ENCODE measurements at places on chromosomes 5 and 9.

DNA sequence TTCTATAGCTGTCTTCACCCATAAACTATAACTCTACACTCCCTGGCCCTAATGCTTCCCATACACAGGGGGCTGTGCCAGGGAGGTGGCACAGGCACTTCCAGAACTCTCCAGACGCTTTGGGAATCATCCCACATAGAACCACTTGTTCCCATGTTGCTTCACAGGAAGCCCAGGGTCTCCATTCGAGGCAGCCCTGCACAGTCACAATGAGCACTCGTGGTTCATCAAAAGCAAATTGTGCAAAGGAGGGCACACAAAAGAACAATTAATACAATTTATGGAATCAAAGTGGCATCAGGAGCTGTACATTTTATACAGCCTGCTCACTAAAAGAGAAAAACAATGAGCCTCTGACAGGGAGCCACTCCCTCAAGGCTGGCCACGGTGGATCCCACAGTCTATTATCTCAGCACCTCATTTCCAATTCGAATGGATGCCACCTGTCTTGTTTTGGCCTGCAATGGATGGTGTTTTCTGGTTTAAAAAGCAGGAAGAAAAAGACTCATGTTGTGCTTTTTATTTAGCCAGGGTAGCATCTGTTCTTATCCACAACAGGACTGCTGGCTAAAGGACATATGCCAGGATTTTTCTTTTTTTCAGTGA lies 354.8 kb downstream of the ENC1 start:
- DNase-seq, result no peak

- peak; percentile 85 for DNase-seq
Observed at GRCh38 chr9:91423785-91424402, at the start of gene NFIL3. Gene NFIL3, minus strand, starts transcription at chr9:91423832. Its CDS starts 13,098 bp downstream, at chr9:91410734.

DNA sequence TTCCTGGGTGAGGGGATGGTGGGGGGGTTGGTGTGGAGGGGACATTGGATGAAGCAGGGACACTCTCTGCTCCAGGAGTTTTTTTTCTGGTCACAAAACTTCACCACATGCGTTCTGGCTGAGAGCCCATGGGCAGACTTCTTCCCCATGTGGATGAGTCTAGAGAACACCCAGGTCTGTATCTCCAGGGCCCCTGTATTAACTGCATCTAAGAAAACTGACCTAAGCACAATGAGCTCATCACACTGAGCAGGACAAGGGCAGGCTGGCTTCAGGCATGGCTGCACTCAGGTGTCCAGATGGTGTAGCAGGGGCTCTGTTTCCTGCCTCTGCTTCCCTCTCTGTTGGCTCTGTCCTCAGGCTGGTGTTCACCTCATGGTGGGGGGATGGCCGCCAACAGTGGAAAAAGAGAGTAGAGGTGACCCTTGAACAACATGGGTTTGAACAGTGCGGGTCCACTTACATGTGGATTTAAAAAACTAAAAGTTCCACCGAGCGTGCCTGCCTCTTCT lies 85.3 kb upstream of the STC2 start:
- no peak for DNase-seq

- peak; percentile 93 for DNase-seq
Observed at GRCh38 chr5:17185773-17186172, 31.7 kb upstream of the BASP1 start.

GRCh38 chr9:5714501-5715401 lies 85.8 kb downstream of the RIC1 start:
- DNase-seq, result peak; percentile 33

All from fibroblast of skin of right biceps (primary cell).